ENCODE measurements at places on chromosomes 7 and 10.
A peak's percentile ranks its signal among the peaks of the same experiment; 100 is the strongest.

DNA sequence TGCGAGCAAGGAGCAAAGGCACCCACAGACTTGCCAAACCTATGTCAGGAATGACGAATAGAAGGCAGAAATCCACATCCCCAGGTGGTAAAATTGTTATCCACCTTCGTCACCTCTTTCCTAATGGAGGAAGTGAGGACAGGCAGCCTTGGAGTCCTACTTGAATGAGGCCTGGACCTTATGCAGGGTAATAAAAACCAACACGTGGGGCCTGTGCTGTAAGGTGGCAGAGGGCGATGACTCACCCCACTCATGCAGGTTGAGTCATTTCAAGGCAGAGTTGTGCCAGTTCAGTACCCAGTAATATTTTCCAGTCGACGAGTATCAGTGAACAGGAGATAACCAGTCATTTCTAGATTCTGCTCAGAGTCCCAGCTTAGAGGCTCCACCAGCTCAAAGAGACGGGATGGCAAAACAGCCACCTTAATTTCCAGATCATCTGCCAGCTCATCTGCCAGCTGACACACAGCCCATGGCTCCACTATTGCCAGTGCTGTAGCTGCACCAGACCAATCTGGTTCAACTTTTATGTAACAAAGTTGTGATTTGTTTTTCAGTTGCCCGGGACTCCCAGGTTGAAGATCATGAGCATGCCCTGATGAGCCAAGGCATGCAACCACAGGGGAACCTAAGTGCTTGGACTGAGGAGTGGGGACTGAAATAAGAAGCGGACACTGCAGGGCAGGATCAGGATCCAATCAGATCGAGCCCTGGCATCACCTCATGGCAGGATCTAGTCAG, 176.2 kb upstream of the ITGB1 start:
- DNase-seq, result peak; percentile 51

- no peak for DNase-seq
These were observed 88.8 kb upstream of the TMEM26 start for GRCh38 chr10:61541960-61542359.

DNA sequence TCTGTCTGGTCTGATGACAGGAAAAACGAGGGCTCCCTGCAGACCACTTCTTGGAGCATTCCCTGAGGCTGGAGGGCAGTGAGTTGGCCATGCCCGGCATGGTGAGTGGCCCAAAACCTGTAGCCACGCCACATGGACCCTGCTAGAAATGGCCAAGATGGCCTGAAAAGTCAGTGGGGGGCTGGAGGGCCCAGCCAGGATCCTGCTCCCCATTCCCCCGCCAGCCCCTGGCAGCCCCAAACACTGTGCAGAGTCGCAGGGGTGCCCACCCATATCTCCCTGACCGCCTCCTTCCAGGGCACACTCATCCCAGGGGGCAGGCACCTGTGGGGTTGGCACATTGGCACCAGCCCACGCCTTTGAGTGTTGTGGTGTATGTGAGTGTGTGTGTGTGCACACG, 18.7 kb upstream of the PPP2R2D start:
- DNase-seq, result no peak

DNA sequence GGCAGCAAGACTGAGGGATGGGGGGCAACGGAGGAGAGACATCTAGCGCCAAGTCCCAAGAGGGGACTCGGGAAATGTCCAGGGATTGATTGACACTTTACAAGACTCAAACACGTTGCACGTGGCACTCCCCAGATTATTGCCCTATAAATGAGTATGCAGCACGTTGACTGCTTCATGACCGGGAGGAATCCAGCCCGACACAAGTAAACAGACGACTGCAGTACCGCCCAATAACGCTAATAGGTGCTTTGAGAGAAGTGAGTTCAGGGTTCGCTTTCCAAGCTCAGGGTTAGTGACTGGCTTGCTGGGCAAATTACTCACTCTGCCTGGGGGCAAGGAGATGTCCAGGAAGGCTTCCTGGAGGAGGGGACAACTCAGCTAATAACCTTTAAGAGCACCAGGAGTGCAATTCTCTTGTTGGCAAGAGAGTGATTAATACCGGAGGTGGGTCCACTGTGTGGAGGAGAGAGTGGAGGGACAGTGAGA, 73.3 kb upstream of the MYL10 start:
- no peak for DNase-seq

DNA sequence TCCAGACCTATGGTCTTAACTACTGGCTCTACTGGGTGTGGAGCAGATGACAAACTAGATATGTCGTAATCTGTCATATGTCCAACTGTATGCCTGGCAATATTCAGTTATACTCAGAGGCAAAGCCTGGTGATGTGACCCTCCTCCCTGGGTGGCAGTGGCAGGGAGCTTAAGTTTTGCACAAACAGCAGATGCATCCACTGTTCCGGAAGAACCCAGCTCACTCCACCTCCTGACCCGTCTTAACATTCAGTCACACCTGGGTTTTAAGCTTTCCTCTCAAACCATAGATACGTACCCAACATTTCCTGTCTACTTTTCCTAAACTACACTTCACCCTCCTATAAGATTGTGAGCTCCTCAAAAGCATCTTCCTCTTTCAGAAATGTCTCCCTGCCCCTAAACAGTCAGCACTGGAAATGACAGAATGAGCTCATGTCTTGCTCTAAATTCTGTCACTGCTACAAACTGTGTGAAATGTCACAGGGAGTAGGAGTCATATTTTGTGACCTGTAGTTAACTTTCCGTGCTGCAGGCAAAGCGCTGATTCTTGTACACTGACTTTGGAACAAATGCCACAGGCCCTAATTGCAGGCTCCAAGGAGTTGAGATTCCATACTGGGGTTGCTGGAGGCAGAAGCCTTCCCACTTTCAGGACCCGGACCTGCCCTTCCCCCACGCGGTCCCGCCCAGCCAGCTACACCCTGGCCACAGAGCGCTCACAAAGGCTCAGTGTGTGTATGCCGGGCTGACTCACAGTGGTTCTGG, 23.9 kb downstream of the SCD start:
- DNase-seq, result no peak

- DNase-seq, result no peak
These were observed 108.0 kb upstream of the CREB5 start for GRCh38 chr7:28304290-28304689.

- no peak for DNase-seq
These were observed 67.4 kb downstream of the NOD1 start for GRCh38 chr7:30411173-30411572.

- DNase-seq, result no peak
These were observed 1168.4 kb downstream of the GATA3 start for GRCh38 chr10:9222917-9223316.

DNA sequence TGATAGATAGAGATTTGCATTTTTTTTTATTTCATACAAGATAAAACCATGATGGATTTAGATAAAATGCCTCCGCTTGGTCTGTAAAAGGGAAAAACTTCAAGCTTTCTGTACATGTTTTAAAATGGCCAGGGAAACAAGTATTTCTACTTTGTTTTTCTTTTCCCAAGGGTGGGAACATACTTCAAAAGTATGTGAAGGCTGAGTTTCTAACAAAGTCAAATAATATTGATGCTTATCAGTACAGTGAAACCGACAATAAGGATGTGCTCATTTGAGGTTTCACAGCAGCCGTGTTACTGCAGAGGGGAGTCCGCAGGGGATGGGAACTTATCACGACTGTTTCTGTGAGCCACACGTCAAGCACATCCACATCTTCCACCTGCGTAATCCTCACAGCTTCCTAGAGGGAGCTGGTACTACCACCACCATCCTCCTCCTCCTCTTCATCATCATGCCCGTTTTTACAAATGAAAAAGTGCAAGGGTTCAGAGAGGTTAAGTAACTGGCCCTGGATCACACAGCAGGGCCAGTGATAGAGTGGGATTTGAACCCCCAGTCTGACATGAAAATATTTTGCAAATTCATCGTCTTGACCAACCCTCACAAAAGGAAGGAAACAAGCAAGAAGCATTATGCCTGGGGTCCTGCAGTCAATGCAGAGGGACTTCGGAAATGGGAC, 94.3 kb downstream of the GPR26 start:
- DNase-seq, result no peak

DNA sequence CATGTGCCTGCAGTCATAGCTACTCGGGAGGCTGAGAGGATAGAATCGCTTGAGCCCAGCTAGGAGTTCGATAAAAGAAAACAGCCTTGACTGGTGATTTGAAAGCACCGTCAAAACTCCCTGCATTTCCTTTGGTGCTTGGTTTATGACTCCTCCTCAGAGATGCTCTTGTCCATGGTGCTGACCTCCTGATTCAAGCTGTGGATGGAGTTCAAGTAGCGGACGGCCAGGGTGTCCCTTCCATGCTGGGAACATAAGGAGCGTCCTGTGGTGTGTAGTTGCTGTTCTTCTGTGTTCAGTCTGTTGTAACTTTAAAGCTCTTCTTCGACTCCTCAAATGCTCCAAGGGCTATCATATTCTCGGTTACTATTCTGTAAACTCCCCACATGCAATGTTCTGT, 382.5 kb upstream of the KIAA1217 start:
- DNase-seq, result no peak

DNA sequence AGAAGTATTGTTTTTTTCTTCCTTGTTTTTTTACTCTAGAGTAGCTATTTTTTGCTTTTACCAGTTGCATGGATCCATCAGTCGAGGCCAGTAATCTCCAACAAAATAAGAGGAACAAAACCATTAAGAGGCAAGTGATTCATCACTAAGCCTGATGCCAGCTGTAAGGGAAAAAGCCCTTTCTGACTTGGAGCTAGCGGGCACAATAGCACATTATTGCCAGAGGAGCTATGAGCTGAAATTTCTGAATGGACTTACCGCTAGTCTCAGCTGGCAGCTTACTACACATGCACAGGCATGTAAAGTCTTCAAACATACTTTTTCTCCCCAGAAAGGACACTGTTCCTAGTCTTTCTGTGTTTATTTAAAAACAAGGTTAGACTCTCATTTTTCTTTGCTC, 41.6 kb upstream of the PTPRZ1 start:
- DNase-seq, result no peak

DNA sequence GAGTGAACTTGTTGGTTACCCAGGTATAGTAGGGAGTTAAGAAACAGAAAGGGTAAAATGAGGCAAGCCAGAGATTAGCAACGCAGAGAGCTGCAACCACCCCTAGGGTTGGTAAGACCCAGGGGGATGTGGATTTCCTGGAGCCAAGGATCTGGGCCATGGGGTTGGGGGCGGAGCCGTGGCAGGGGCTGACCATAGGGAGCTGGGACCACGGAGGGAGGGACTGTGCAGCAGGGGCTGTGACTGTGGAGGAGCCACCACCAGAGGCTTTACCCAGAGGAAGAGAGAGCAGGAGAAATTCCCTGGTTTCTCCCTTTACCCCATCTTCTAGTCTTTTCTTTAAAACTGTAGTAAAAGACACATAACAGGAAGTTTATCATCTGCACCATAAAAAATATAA, 58.6 kb upstream of the BAIAP2L1 start:
- no peak for DNase-seq

- DNase-seq, result no peak
These were observed 70.0 kb downstream of the AMPH start for GRCh38 chr7:38561166-38561565.

- no peak for DNase-seq
These were observed 54.2 kb downstream of the RTKN2 start for GRCh38 chr10:62214364-62214874.

GRCh38 chr7:87199700-87200450, 19.7 kb downstream of the TMEM243 start:
- no peak for DNase-seq

GRCh38 chr7:15600298-15600697, 38.5 kb upstream of the AGMO start:
- DNase-seq, result no peak

GRCh38 chr7:99733448-99733847, 1.5 kb downstream of the CYP3A7 start:
- DNase-seq, result no peak

DNA sequence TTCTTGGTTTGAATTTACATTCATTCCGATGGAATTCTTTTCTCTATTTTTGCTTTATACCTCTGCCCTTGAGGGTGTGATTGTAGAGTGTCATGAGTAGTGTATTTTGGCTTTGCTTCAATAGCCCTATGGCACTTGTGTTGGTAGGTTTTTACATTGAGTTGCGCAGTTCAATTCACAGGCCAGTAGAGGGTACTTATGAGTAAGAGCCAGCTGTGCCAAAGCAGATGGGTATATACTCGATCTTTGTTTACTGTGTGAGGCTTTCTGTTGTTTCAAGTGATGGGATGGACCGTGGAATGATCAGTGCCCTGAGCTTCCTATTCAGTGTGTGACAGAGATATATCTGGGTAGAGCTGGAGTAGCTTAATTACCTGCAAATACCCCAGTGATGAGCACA, 4.3 kb upstream of the AKR1C3 start:
- DNase-seq, result no peak

DNA sequence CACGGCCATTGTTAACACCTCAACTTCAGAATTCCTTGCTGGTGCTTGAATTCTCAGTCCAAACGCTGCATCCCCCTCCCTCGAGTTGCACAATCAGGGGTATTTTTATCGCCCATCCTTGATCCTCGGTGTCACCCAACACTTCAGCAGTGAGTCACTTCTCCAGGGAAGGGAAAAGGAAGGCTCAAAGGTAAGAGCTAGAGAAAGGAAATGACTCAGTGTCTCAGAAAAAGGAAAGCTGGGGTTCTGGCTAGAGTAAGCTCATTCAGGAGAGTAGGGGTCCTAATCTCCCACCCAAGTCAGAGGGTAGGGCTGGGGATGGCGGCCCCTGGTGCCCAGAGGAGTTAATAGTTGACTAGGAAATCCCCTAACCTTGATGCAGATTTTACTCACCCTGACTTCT, 39.8 kb upstream of the TRIM8 start:
- DNase-seq, result no peak

DNA sequence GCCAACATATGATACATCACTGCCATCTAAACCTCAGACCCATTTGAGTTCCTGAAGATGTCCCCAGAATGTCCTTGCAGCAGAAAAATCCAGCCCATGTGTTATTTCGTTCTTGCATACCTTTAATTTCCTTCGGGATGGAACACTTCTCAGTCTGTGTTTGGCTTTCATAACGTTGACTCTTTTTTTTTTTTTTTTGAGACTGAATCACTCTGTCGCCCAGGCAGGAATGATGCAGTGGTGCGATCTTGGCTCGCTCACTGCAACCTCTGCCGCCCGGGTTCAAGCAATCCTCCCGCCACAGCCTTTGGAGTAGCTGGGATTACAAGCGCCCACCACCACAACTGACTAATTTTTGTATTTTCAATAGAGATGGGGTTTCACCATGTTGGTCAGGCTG, 148.8 kb upstream of the TNRC18 start:
- DNase-seq, result no peak

Data from activated CD8-positive, alpha-beta memory T cell treated with anti-CD3 and anti-CD28 coated beads for 1 hour (primary cell).